ENCODE measurements at places on chromosomes 7 and 10.

DNA sequence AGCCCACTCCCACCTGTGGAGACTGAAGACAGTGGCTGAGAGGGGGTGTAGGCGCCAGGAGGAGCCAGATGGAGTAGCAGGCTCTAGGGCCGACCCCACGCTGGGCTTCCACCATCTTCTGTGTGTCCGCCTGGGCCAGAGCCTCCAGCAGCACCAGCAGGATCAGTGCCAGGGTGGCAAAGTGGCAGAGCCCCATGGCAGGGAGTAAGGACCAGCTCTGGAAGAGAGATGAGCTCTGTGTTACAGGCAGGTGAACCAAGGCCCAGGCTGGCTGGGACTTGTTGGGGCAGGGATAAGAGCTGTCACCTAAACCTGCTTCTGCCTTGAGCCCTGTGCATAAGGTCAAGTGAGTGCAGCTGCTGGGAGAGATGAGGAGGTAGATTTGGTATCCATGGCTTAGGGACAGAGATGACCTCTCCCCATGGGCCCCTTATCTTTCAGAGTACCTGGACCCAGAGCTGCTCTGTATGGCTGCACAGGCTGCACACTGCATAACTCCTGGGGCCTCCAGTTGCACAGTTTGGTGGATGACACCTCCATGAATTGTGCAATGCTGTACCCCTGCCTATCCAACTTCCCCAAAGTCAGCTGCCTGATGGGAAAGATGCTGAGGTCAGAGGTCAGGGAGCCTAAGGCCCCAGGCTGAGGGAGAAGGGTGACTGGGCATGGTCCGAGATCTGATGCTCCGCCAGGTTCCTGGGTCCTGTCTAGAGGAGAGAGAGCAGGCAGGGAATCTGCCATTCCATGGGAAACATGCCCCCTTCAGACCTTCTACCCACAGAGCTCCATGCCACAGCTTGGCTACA, 7.4 kb upstream of the SAMD8 start:
- no peak for DNase-seq

DNA sequence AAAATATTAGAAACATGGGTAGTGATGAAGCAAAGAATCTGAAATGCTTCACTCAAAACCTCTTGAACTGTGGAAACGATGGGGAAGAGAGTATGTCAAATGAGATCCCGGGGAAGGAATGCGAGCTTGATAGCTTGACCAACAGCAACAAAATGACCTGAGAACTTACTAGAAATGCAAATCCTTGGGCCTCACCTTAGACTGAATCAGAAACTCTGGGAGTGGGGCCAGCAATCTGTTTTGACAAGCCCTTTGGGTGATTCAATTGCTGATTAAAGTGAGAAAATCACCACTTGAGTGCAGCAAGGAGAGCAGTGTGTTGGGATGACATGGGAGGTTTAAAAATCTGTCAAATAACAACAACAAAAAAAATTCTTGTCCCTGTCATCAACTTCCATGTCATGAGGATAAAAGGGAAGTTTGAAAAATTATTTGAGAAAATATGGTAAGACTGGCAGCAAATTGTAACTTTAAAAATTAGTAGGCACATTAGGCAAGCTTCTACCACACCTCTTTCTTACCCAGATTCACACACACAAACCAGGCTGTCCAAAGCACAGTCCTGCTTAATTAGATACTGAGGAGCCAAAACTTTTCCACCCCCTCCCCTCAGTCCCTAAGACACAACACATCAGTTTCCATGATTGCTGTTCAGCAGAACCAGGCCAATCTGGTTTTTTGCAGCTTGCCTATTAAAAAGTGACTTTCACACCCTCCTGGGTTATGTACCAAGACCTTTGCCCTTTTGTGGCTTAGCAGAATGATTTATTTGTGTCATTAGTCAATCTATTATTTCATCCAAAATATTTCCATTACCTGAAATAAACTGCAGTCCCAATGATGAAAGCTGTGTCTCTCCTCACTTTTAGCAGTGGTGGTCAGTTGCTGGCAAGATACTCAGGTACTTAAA, 15.6 kb downstream of the CALCR start:
- DNase-seq, result no peak

DNA sequence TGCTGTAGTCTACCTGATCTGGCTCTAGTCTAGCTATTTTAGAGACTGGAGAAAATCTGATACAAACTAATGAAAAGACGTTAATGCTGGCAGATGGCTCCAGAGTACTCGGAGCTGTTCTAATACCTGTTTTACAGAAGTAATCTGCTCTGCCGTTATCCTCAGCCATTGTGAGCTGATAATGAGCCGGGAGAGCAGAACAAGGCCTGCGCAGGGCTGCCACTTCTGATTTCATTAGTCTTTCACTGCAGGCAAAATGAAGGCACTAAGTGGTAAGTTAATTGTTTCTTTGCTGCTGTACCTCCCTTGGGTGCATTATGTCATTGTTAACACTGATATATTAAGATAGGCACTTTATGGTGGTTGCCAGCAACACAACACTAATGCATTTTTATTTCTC, 456.4 kb upstream of the PFKP start:
- DNase-seq, result no peak

GRCh38 chr10:101145750-101146391, 14.8 kb downstream of the TLX1 start:
- no peak for DNase-seq

- no peak for DNase-seq
Observed at GRCh38 chr10:14681305-14681704, 93.4 kb downstream of the FAM107B start.

- DNase-seq, result no peak
Observed at GRCh38 chr7:44633254-44634186, 27.1 kb downstream of the OGDH start.

GRCh38 chr10:125672884-125673283, 10.1 kb downstream of the TEX36 start:
- no peak for DNase-seq

DNA sequence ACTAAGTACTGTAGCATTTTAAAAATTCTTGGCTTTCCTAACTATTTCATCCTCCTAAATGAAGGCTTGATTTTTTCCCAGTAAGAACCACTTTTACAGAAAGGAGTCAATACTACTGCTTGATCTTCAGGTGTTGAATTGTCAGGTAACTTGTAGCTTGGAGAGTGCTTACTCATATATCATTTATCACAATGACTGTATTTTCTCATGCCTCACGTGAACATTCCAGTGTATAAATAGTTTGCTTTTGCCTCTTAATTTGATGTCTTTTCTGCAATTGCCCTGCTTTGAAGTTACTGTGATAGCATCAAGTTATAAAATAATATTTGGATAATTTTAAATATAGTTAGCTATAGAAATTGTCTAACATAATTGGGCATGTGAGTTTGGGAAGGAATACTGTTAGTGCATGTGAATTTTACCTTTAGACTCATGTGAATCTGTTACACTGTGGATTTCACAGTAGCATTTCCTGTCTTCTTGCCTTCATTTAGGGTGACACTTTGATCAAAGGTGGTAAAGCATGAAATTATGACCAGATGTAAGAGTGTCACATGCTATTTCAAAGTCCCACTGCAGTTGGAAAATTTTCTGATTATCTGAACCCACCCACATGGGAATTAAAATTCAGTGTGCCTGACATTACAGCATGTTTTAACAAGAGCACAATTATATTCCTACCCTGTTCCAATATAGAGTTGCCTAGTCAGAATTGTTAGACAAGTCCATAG, 962.8 kb downstream of the DNAJB9 start:
- no peak for DNase-seq

All from GDM1 (cell line).